ENCODE measurements at places on chromosomes 13 and 19.

DNA sequence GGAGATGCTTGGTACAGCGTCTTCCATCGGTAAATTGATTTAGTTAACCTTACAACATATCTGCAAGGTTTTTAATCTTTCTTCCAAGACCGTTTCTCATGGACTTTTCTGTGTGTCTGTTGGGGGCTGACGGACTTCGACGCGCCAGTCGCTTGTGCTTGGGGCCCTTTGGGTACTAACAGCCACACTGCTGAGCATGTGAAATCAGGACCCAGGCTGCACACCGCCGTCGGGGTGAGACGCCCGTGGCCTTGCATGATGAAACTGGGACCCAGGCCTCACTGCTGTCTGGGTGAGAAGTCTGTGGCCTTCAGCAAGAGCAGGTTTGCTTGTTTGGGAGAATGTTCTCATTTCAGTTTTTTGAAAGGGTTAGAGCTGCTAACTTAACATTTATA lies 9.8 kb downstream of the ATP4B start:
- no peak for DNase-seq

GRCh38 chr19:1259206-1259875 lies 9.8 kb upstream of the CIRBP start:
- DNase-seq: peak; percentile 77

- DNase-seq: no peak
Observed at GRCh38 chr13:73631411-73631810, 502.8 kb downstream of the KLF12 start.

DNA sequence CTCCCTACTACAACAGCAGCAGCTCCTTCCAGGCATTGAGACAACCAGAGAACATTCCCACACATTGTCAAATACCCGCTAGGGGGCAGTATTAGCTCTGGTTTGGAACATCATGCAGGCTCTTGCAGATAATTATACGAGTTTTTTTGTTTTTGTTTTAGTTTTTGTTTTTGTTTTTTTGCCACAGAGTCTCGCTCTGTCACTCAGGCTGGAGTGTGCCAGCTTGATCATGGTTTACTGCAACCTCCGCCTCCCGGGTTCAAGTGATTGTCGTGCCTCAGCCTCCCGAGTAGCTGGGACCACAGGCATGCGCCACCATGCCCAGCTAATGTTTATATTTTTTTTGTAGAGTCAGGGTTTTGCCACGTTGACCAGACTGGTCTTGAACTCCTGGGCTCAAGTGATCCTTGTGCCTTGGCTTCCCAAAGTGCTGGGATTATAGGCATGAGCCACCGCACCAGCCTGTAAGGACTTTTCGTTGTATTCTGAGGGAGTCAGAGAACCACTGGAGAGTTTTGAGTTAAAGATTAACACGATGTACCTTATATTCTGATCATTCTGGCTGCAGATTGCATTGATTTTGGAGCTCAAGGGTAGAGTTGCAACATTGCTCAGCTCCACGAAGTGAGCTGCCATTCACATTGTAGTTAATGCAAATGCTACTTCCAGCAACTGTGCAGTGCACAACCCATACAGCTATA lies 41.7 kb upstream of the CEACAM20 start:
- DNase-seq: no peak

DNA sequence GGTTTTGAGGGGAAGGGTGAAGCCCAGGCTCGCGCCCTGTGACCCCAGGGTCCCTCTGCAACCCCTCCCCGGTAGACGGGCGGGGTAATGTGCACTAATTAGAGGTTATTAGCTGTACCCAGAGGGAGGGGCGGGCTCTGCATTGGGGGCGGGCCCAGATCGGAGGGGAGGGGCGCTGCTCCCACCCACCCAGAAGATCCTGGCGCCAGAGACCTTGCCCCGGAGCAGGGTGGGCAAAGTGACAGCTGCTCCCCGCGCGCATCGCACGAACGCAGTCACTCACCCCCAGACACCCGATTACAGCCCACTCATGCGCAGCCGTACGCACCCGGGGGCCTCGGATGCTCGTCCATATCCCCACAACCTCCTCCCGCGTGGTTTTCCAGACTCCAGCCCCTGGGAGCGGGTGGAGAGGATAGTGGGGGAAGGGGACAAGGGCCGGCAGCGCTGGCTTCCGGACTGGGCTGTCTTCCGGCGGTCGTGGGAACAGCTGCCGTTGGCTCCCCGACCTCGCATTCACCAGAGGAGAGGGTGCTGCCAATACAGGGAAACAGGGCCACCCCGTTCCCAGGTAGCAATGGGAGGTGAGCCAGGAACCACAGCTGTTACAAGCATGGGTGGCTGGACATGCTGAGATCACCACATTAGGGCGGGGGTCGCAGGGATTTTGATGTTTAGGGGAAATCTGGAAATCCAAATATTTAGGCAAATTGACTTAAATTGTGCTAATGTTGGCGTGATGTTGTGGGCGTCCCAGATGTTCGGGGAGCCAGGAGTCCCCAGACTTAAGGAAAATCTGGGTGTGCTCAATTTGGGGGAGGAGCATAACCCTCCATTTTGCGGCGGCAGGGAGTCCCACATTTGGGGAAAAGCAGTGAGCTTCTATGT lies 2.9 kb upstream of the HOOK2 start:
- DNase-seq: no peak

GRCh38 chr19:41351339-41352245 lies 2.1 kb downstream of the TGFB1 start:
- DNase-seq: peak; percentile 64

- DNase-seq: no peak
Observed at GRCh38 chr13:25494698-25495411, 123.1 kb downstream of the ATP8A2 start.

GRCh38 chr19:56838024-56838908 lies 2.3 kb downstream of the PEG3 start:
- DNase-seq: no peak

DNA sequence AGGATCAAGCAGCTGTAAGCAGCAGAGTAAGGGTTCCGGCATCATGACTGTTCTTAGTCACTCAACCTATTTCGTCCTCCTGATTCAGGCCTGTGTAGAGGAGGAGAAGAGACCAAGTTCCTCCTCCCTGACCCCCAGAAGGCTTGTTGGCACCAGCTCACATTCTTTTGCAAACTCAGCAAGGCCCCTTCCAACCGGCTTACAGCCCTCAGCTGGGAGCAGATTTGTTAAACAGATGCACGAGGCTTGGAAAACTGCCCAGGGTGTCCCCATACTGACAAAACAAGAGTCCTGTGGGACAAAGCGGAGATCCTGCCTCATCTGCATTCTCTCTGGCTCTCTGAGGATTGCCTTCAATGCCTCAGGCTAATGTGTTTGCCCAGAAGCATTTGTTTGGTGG lies 113.2 kb upstream of the SOX21 start:
- DNase-seq: no peak

- no peak for DNase-seq
Observed at GRCh38 chr19:47036097-47036651, 12.2 kb downstream of the TMEM160 start.

- DNase-seq: no peak
Observed at GRCh38 chr19:1058112-1058511, 8.9 kb upstream of the ARHGAP45 start.

GRCh38 chr13:100532090-100532766 lies 56.4 kb downstream of the GGACT start:
- DNase-seq: no peak

GRCh38 chr13:112968910-112969691 lies at the start of gene MCF2L:
Gene MCF2L, plus strand, starts transcription at chr13:112969214. Its CDS starts 166 bp downstream, at chr13:112969380.
- DNase-seq: peak; percentile 79

DNA sequence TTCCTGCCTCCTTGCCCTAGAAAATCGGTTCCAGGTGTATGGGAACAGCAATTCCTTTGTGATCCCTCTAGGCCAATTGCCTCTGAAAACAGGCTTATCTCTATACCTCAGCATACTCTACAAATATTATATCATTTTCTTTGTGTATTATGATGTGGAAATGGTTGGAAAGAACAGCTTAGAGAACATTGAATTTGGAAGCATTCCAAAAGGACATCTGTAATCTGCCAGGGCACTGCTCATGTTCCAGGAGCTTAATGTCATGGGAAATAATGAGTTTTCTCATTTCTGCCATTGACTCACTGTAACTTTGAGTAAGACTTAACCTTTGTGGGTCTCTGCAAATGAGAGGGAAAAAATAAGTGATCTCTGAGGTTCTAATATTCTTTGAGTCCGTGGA lies 147.3 kb downstream of the UFM1 start:
- DNase-seq: no peak

GRCh38 chr13:76472916-76473315 lies 413.3 kb downstream of the KCTD12 start:
- no peak for DNase-seq

DNA sequence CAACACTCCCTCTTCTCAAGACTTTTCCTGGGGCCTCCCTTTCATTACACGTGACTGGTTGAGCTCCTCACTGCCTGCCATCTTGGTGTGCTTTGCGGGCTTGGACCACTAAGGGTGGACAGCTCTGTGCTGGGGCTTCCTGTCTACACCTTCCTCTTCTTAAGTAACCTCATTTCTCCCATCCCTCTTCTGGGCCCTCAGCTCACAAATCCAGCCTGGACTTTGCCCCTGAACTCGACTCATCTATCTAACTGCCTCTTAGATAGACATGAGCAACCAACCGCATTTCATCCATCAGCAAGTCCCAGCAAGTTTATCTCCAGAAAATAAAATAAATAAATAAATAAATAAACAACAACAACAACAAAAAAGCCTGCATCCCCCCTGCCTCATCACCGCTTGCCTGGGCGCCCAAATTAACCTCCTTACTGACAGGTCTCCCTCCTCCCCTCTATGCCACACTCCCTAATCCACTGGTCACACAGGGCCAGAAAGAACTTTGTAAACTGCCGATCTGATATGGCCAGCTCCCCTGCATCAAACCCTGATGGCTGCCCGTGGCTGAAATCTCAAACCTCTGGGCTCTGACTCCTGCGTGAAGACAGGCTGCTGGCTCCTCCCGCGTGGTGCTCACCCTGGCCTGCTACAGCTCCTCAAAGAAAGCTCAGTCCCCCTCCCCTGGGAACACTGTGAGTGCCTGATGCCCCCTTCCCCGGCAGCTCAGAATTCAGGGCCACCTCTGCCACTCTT lies 7.8 kb downstream of the ISOC2 start:
- no peak for DNase-seq

DNA sequence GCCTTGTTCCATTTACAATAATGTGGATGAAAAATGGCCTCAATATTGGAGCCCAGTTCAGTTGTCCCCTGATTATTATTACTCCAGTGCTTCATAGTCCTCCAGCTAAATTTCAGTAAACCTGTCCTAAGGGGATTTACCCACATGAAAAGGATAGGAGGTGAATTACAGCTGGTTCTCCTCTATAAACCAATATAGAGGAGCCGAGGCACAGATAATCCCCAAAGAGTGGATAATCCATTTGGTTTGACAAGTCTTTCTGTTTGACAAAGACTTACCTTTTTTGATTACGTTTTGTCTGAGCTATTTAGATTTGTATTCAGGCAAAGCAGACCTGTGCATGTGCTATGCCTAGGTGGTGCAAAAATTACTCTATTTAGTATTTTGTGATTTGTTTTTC lies 2.7 kb downstream of the CNMD start:
- DNase-seq: no peak

GRCh38 chr13:101098873-101099272 lies 317.4 kb downstream of the NALCN start:
- no peak for DNase-seq

DNA sequence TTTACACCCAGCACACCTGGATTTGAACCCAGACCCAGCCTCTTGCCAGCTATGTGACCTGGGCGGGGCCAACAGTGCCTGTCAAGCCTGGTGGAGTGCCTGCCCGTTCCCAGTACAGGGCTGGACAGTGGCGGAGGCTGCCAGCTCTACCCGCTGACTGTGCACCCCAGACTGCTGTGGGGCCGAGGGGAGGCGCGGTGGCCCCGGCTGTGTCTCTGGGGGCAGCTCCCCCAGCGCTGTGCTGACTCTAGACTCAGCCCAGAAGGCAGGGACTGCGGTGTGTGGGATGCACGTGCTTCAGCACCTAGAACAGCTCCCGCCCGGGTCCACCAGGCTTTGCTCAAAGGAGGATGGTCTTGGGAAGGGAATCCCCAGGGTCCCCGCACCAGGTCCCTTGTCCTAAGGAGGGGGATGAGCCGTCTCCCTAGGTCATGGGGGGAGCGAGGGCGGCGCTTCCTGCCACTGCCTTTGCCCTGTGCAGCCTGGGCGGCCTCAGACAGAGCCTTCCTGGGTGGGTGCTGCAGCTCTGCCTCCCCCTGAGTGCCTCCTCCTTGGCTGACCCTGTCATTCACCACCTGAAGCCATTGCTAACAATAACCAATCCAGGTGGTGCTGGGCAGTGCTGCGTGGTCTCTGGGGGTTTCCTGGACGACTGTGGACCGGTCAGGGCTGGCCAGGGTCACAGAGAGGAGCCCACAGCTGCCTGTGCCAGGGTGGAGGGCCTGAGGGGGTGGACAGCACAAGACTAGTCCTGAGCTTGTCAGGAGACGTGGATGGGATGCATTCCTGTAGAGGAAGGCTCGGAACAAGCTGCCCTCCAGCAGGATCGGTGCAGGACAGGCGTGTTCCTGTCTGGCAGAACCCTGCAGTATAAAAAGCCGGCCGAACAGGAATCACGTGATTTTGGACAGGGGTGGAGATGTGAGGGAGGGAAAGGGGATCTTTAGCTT lies 18.6 kb downstream of the TMEM255B start:
- no peak for DNase-seq

Data from 8988T (cell line).